ENCODE measurements at places on chromosomes 16 and 17.

DNA sequence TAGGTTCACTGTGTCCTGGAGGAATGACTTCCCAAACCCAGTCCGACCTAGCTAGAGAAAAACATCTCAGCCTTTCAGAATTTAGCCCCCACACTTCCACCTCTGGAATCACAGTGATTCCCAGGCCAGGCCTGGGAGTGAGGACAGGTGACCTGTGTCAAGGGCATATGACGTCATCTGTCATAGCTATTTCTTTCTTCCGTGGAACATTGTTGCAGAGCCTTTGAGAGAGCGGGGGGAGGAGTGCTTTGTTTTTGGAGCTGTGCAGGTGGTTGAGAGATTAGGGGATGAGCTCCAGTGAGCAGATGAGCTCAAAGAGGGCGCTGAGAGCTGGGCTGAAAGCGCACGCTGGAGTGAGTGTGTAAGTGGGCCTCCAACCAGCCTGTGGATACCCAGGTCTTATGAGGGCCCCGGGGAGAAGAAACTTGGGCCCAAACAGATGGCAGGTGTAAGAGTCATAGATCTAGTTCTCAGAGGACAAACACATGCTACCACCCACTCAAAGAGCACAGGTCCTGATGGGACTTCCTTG is 344.8 kb downstream of the SNX29 start:
- no peak for DNase-seq

- no peak for DNase-seq
Observed at GRCh38 chr17:30267625-30268024, 24.1 kb downstream of the BLMH start.

DNA sequence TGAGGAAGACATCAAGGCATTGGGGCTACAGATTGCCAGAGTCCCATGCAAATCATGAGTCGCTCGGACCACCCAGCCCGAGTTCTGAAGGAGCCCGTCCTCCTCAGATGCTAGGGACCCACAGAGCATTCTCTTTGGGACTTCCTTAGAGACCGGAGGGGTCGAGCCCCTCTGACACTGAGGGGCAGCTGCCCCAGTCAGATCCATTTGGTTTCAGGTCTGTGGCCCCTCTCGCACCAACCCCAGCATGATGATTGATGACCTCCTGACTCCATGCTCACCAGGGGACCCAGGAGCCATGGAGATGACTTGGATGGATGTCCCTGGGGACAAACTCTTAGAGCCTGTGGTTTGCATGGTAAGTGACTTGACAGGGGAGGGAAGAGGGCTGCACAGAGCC is 8.0 kb downstream of the PDF start:
- no peak for DNase-seq

GRCh38 chr17:45784741-45785479 is 790 bp downstream of the CRHR1 start:
- no peak for DNase-seq

GRCh38 chr17:29621751-29622194 is 939 bp downstream of the CORO6 start:
- no peak for DNase-seq

GRCh38 chr17:78252111-78252634 is 20.7 kb downstream of the TMEM235 start:
- no peak for DNase-seq

GRCh38 chr17:32240750-32241149 is 24.9 kb upstream of the RHBDL3 start:
- DNase-seq = no peak

DNA sequence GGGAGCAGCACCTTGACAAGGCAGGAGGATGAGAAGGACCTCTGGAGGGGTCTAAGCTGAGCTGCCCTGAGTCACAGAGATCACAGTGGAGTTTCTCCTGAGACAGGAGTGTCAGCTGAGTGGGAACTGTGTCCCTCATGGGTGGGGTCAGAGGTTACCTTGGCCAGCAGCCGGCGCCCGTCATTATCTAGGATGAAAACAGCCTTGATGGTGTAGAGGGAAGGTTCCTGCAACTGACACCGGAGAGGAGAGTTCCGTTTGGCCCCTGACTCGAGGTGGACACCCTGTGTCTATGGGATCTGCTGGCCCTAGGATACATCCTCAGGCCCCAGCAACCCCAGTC is 933 bp downstream of the COPZ2 start:
- no peak for DNase-seq

GRCh38 chr16:164827-165538 is 795 bp upstream of the HBM start:
- DNase-seq = no peak

DNA sequence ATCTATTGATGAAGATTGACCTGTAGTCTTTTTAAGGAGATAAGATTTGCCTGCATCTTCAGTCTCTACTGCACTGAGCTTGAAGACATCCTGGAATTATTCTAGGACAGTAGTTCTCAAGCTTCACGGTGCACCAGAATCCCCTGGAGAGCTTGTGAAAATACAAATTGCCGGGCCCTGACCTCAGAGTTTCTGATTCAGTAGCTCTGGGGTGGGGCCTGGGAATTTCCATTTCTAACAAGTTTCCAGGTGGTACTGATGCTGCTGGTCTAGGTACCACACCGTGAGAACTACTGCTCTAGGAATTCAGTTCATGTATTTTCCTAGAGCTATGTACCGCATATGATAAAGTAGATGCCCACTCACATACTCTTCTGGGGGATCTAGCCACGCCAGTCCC is 246.1 kb downstream of the HS3ST3B1 start:
- no peak for DNase-seq

DNA sequence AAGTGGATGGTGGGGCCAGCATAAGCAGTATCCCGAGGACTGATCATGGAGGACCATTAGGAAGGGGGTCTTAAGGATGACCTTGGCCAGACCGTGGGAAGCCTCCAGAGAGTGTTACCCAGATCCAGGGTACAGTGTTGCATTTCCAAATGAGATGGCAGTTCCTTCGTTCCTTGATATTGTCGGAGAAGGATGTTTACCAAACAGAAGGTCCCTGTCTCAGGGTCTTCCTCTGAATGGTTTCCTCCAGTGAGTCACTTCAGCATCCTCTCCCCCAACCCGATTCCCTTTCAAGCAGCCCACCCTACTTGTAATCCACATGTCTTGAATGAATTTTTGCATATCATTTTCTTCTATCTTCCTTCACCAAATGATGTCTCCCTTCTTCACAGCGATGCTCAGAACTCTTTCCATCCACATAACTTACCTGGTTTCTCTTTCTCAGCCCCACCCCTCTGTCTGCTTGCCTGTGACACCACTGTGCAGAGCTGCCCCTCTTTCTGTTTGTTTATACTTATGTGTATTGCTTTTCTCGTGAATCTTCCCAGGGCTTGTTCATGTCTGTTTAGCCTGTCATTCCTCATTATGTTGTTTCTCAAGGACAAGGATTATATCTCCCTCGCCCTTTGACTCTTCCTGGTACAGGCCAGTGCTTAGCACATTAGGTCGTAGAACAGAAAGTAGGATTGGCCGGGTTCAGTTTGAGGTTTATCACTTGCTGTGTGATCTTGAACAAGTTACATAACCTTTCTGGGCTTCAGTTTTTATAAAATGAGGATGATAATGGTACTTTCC is 5.7 kb downstream of the GOSR2 start:
- DNase-seq = no peak

- DNase-seq = no peak
Observed at GRCh38 chr17:7220593-7221277, 997 bp downstream of the ACADVL start.

GRCh38 chr16:85056211-85056748 is 28.7 kb downstream of the KIAA0513 start:
- no peak for DNase-seq

DNA sequence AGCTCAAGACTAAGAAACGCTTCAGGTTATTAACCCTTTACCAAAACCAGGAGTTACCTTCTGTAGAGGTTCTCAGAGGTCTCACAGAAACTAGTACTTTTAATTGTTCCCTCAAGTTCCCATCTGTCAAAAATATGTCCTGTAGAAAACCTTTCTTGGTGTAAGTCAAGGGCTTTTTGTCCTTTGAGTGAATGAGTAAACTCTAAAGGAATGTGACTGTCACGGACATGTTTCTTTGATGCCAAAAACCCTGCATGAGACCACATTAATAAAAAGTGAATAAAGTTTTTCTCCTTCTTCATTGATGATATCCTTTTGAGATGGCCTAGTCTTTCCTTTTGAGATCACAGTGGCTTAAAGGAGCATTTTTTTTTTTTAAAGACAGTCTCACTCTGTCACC is 102.9 kb downstream of the NLK start:
- DNase-seq = no peak

DNA sequence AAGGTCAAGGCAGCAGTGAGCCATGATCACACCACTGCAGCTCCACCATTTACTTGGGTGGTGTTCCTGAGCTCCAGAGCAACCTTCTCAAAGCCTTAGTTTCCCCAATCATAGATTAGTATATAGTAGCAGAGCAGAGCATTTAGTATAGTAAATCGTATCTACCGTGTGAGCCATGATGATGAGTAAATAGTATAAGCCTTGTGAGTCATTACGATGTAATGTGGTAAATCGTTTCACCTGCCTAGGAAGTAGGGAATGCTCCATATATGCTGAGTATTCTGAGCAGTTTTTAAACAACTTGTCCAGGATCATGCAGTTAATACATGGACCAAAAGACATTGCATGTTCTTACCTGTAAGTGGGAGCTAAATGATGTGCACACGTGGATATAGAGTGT is 66.4 kb downstream of the SCNN1B start:
- no peak for DNase-seq

GRCh38 chr17:42282478-42283080 is 5.7 kb upstream of the STAT5A start:
- no peak for DNase-seq

DNA sequence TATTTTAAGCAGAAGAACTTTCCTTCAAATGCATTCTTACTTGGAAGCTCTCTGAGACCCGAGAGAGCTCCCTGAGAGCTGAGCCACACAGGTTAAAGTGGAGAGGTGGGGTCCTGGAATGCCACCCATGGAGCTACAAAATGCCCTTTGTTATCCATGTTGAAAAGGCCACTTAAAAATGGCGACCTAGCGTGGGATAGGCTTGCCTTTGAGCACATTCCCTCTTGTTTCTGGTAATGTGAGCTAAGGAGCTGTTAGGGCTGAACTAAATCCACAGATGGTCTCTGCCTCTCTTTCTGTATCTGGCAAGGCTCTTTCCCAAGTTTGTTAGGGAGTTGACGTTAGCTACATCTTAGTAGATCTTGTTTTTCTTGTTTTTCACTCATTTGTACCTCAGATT is 171.6 kb downstream of the SNX29 start:
- no peak for DNase-seq

DNA sequence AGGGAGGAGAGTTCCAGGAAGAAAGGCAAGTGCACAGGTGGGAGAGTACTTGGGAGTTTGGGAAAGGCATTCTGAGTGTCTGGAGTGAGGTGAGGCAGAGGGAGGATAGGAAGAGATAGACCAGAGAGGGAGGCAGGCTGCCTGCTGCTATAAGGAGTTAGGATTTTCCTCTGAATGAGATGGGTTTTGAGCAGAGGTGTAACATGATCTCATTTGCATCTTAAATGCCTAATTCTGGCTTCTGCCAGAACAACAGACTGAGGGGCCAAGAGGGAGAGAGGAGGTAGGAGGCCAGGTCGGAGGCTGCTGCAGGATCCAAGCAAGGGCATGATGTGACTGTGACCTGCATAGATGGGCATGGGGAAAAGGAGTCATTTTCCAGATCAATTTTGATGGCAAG is 31.5 kb upstream of the IRX6 start:
- no peak for DNase-seq

GRCh38 chr17:77424585-77425344 is 284.0 kb downstream of the SEC14L1 start:
- peak; percentile 49 for DNase-seq

GRCh38 chr17:17819561-17819995 is 17.2 kb downstream of the SREBF1 start:
- peak; percentile 72 for DNase-seq

DNA sequence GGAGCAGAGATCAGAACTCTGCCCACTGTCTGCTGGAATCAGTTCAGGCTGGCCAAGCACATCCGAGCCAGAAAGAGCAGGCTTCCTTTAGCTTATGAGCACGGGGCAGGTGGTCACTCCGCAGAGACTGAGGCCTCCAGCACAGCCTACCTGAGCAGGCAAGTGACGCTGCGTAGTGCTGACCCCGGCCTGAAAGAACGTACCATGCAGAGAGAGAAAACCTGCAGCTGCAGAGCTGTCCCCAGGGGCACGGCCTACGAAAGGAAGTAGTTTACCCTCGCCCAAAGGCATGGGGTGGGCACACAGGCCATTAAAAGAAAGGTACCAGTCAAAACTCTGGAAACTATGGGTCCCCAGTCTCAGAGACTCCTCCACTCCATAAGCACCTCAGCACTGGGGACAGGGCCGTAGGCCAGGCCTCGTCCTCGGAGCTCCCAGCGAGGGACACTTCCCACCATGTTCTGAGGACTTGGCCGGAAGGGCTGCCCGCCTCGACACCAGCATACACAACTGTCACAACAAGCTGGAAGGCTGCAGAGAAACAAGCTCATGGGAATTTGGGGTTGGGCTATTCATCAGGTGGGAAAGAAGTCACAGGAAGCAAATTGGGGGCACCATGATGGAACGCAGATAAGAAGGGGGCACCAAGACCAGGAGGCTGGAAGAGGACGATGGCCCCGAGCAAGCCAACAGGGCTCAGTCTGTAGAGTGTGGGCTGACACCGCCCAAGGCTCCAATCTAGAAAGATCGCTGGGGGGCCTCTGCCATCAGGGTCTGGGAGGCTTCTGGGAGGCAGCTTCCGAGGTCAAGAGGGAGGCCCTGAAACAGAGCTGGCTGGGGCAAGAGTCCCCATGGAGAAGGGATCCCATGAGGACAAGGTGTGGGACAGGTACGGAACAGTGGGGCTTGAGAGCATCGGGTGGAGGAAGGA is 21.2 kb downstream of the MEAK7 start:
- no peak for DNase-seq

DNA sequence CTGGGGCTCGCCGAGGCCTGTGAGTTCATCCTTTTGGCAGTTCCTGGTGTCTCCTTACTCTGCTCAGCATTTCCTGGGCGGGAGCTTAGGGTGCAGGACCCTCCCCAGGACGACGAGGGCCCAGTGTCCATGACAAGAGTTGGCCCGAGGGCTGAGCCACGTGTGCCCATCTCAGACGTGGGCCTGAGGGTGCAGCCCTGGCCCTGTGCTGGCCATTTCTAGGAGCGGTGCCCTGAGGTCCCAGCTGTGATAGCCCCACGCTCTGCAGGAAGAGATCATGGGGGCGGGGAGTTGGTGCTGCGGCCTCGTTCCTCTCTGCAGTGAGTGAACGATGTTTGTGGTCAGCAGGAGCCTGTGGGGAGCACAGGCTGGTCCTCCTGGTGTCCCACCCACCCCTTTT is 6.0 kb upstream of the MC1R start:
- no peak for DNase-seq

DNA sequence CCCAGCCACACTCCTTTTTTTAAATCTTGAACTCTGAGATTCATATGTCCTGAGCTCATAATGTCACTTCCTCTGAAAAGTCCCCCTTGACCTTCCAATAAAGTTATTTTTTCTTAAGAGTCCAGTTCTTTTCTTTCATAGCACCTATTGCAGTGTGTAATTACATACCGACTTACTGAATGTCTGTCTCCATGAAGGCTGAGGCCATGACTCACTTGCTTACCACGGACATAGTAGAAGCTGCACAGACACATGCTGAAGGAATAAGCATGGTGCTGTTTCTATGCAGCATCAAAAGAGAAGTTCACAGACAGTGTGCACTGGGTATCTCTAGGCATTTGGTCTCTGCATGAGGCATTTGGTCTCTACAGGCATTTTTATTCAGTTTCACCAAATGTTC is 77.2 kb downstream of the C17orf67 start:
- peak; percentile 24 for DNase-seq
